ENCODE measurements at places on chromosomes 6 and 20.

DNA sequence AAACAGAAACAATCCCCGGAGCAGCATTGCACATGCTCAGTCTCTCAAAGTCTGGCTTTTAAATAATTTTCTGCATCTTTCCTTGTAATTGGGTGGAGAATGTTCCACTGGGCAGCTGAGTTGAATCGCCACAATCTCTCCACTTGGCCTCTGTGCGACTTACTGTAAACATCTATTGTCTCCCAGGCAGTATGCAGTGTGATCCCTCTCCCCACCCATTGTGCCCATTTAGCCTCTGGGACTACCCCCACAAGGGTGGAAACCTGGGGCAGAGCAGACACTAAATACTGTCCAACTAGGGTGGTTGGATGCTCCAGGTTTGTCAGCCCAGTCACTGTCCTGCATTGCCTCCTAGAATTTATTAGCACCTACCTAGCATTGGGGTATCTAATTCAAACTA is 96.2 kb downstream of the JARID2 start:
- DNase-seq = no peak

GRCh38 chr6:47665112-47665511 is 33.3 kb upstream of the ADGRF4 start:
- no peak for DNase-seq

GRCh38 chr6:54194067-54194466 is 82.8 kb downstream of the MLIP start:
- no peak for DNase-seq

GRCh38 chr6:28239636-28240035 is 12.4 kb downstream of the ZKSCAN4 start:
- no peak for DNase-seq

DNA sequence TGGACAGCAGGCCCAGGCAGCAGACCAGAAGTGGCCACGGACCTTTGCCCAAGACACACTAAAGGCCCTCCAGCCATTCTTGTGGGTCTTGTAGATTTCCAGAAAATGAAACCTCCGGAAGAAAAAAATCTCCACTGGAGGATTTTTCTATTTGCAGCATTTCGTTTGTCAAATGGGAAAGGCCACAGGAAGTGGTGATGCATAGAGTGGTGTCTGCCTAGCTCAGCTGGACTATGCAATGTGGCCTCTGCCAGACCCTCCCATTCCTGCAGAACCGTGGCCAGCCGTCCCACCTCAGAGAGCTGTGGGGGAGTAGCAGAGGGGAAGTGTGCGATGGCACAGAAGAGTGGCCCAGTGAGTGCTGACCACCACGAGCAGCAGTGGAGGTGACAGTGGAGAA is 24.0 kb upstream of the INSM1 start:
- no peak for DNase-seq

GRCh38 chr6:20919677-20920385 is 385.6 kb downstream of the CDKAL1 start:
- DNase-seq = no peak

DNA sequence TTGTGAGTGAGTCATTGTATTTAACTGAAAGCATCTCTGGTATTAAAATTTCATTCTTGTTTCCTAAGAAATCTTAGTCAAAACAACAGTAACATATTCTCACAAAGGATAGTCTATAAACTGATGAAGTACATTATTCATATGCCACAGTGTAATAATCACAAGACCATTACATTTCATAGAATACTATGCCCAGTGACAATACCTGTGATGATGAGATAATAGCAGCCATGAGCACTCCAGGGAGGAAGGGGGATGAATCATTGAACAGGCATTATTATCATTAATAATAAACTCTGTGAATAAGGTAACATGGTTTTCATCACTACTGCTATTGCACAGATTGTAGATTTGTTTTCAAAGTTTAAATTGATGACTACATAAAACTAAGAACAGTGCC is 667.9 kb downstream of the EPM2A start:
- DNase-seq = no peak

DNA sequence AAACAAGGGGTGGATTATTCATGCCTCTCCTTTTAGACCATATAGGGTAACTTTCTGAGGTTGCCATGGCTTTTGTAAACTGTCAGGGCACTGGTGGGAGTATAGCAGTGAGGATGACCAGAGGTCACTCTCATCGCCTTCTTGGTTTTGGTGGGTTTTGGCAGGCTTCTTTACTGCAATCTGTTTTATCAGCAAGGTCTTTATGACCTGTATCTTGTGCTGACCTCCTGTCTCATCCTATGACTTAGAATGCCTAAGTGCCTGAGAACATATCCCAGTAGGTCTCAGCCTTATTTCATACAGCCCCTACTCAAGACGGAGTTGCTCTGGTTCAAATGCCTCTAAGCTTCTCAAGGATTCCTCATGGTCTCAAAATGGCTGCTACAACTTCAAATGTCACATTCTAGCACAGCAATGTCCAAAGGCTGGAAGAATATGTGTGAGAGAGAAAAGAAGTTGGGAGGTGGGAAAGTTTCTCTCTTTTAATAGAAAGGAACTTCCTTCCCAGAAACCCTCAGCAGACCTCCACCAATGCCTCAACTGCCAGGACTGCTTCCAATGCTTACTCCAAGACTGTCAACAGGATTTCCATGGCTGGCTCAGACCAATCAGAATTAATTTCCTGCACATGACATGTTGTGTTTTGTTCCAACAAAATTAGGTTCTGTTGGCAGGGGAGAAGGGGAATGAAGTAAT is 46.6 kb upstream of the SLC9A8 start:
- DNase-seq = no peak

DNA sequence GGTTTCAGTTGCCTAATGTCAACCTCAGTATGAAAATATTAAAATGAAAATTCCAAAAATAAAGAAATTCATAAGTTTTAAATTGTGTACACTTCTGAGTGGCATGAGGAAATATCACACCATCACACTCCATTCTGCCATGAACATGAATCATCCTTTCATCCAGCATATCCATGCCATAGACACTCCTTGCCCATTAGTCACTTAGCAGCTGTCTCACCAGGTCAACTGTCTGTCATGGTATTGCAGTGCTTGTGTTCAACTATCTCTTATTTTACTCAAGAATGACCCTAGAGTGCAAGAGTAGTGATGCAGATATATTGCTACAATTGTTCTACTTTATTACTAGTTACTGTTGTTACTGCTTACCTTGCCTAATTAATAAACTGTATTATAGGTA is 712.4 kb downstream of the EPHA7 start:
- no peak for DNase-seq

DNA sequence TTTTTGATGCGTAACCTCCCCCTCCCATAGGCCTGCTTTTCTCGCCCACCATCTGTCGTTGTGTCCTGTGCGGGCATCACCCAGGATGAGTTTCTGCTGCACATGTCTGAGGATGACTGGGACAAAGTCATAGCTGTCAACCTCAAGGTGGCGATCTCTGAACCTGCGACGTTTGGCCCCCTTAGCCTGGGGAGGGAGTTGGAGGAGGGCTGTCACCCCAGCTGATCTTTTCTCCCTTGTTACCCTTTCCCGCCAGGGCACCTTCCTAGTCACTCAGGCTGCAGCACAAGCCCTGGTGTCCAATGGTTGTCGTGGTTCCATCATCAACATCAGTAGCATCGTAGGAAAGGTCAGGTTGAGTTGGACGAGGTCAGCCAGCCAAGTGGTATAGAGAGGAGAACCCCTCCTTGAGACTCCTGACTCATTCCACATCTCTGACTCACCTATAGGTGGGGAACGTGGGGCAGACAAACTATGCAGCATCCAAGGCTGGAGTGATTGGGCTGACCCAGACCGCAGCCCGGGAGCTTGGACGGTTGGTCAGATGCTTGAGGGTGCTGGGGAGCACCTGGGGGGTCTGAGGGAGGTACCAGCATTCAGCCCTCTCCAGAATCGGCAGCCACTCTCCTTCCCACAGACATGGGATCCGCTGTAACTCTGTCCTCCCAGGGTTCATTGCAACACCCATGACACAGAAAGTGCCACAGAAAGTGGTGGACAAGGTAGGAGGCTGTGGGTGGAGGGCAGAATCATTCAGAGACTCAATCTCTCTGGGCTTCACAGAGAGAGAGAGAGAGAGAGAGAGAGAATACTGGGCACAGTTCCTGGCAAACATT is 954 bp downstream of the HSD17B8 start:
- no peak for DNase-seq

GRCh38 chr6:119264854-119265397 is 84.6 kb downstream of the MAN1A1 start:
- DNase-seq = no peak

- no peak for DNase-seq
Measured at GRCh38 chr6:127173156-127173940, 54.9 kb downstream of the RSPO3 start.

GRCh38 chr20:1160991-1161390 is 23.8 kb downstream of the TMEM74B start:
- no peak for DNase-seq

DNA sequence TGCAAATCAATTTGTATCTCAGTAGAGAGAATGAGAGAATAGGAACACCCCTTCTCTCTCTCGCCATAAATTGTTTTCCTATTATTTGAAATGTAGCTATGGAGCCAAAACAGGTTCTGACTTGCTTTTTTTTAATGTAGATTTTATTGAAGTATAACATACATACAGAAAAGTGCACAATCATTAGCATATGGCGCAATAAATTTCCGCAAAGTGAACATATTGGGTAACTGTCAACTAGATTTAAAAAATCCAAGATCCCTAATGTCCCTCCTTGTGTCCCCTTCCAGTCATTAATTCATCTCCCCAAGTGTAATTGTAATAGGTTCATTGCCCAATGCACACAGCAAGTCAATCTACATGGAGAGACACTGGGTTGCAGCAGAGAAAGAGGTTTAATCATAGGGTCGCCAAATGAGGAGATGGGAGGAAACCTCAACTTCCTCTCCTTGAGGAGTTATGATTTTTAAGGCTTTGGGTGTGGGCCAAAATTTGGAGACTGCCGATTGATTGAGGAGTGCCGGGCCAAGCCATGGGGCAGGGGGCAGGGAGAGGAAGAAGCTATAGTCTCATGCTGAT is 43.3 kb upstream of the TGM3 start:
- no peak for DNase-seq

DNA sequence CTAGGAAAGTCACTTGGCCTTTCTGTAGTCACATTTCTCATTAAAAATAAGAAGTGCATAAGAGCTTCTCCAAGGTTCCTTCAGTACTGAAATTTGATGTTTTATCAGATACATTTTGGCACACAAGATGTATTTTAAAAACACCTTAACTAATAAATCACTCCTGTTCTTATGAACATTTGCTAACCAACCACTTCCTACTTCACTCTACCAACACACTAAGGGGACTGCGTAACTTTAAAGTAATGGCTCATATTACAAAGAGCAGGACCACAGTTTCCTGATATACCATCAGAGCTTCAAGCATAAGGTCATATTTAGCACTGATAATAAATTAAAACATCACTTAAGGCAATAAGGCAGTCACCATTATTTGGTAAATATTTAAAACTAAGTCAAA is 104.4 kb downstream of the RALGAPA2 start:
- DNase-seq = no peak

- DNase-seq = no peak
Measured at GRCh38 chr20:51725584-51726176, 42.5 kb downstream of the ATP9A start.

DNA sequence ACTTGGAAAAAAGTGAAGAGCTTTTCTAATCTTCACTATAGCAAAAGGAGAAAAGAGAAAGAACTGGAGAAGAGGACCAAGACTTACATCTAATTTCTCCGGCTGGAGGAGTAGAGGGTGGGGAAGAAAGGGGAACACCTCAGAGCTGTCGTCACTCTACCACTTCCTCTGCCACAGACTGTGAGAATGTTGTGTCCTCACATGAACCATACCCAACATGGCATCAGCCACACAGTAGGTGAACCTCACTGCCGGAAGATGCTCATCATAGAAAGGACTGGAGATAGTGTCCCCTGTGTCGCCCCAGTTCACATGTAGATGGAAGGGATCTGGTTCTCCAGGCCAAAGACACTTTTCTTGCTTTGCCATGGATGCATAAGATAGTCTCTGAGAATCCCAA is 604.4 kb upstream of the NOX3 start:
- DNase-seq = no peak

DNA sequence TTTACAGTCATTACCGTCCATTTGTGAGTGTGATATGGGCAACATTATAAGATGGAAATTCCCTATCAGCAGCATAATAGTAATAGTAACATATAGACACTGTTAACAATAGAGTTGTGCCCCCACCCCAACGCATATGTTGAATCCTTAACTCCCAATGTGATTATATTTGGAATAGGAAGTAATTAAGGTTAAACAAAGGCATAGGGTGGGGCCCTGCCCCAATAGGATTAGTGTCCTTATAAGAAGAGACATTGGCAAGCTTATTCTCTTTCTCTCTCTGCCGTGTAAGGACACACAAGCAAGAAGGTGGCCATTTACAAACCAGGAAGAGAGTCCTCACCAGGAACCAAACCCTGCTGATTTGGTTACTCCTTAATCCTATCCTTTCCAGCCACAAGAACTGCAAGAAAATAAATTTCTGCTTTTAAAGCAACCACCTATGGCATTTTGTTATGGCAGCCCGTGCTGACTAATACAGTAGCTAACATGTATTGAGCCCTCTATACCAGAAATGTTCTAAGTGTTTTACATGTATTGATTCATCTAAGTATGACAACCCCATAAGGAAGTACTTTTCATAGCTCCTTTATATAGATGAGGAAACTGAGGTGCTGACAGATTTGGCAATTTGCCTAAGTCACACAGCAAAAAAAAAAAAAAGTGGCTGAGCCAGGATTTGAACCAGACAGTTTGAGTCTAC is 114.2 kb downstream of the BCAS1 start:
- DNase-seq = no peak

- no peak for DNase-seq
Measured at GRCh38 chr6:42774201-42774600, 7.7 kb upstream of the BICRAL start.

- DNase-seq = no peak
Measured at GRCh38 chr20:37688093-37688492, 5.7 kb upstream of the CTNNBL1 start.

- DNase-seq = no peak
Measured at GRCh38 chr6:165725201-165725600, 62.2 kb upstream of the PDE10A start.

DNA sequence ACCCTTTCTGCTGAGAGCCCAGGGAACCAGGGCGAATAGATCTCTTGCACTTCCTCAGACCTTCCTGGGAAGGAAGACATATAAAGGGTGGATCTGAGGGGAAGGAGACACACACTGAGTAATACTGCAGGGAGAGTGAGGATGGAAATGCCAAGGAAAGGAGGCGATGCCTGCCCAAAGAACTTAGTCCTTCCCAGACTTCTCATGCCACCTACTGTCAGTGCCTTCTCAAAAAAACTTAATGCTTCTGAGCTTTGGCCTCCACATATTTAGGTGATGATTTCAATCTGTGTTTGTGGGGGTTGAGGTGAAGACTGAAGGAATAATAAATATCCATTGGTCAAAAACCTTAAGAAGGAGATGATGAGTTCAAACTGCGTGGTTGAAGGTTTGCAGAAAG is 9.7 kb downstream of the BTN3A1 start:
- DNase-seq = no peak

- DNase-seq = no peak
Measured at GRCh38 chr6:154932515-154933027, 62.5 kb upstream of the TIAM2 start.

DNA sequence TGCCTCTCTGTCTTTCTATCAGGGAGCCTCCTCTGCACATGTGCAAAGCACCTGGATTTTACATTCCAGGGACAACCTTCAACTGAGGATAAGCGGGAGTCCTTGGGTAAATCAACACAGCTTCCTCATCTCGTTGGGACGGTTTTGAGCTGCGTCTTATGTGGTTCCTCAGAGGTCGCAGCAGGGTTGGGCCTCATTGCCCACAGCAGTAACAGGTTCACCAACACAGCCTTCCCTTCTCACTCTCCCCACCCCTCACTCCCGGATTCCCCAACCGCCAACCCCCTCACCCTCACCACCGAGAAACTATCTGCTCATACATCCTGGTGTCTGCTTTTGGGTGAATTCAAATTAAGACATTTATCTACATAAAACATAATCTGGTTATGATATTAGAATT is 155.8 kb upstream of the GGTLC1 start:
- no peak for DNase-seq
